ENCODE measurements at places on chromosomes 2 and 18. TPM values are rescaled to one million over a fixed set of nuclear protein-coding genes. Genes with fewer than 3 reads are reported as not detected.

Gene CCDC141
- 3.9 TPM for polyA plus RNA-seq

Gene CD8B2
- 10.2 TPM for polyA plus RNA-seq

Gene INHBB
- not detected for polyA plus RNA-seq

Gene MALT1
- 41.4 TPM for polyA plus RNA-seq

Gene GAD1
- polyA plus RNA-seq = not detected

Gene ATP6V1C2
- 0.24 TPM for polyA plus RNA-seq

Gene UGT1A3
- not detected for polyA plus RNA-seq

Gene WDR7
- polyA plus RNA-seq = 21.9 TPM

Gene SERPINB3
- polyA plus RNA-seq = not detected

Gene BMP10
- not detected for polyA plus RNA-seq

Gene SAG
- not detected for polyA plus RNA-seq

Gene DSC1
- polyA plus RNA-seq = 2.1 TPM

Gene ELOA2
- not detected for polyA plus RNA-seq

Gene FHOD3
- not detected for polyA plus RNA-seq

Gene RAD51AP2
- polyA plus RNA-seq = not detected

Gene UBE2F
- 70.7 TPM for polyA plus RNA-seq

Gene PTPN4
- 161 TPM for polyA plus RNA-seq

Gene G6PC2
- polyA plus RNA-seq = not detected

Gene SATB2
- polyA plus RNA-seq = not detected

Gene SYT4
- polyA plus RNA-seq = not detected

Gene MYO7B
- polyA plus RNA-seq = not detected

Gene CNDP1
- not detected for polyA plus RNA-seq

Gene CPS1
- polyA plus RNA-seq = not detected

Gene OSBPL6
- 0.33 TPM for polyA plus RNA-seq

Gene KIF5C
- 3.4 TPM for polyA plus RNA-seq

Gene DNAH6
- 0.39 TPM for polyA plus RNA-seq

Gene SCYGR4
- polyA plus RNA-seq = not detected

Gene SCN3A
- polyA plus RNA-seq = not detected

Gene EFR3B
- polyA plus RNA-seq = 0.16 TPM

Gene IGFBP5
- polyA plus RNA-seq = not detected

Gene IL1B
- polyA plus RNA-seq = not detected

Gene TAF1B
- 19.1 TPM for polyA plus RNA-seq

Gene C2orf72
- polyA plus RNA-seq = not detected

Gene SMPD4
- polyA plus RNA-seq = 43.2 TPM

Gene TBR1
- polyA plus RNA-seq = not detected

Gene ALK
- not detected for polyA plus RNA-seq

Gene ALPI
- polyA plus RNA-seq = not detected

Gene FOSL2
- 14.1 TPM for polyA plus RNA-seq

Gene NOL4
- not detected for polyA plus RNA-seq

Gene NEURL3
- polyA plus RNA-seq = not detected

Gene VWC2L
- not detected for polyA plus RNA-seq

Data from CD8-positive, alpha-beta memory T cell (primary cell).